ENCODE measurements at places on chromosomes 1 and 21.

GRCh38 chr1:176111835-176112234, 95.3 kb downstream of the COP1 start:
- no peak for DNase-seq

- peak; percentile 51 for DNase-seq
These were observed 8.1 kb upstream of the C1orf216 start for GRCh38 chr1:35726450-35727433.

DNA sequence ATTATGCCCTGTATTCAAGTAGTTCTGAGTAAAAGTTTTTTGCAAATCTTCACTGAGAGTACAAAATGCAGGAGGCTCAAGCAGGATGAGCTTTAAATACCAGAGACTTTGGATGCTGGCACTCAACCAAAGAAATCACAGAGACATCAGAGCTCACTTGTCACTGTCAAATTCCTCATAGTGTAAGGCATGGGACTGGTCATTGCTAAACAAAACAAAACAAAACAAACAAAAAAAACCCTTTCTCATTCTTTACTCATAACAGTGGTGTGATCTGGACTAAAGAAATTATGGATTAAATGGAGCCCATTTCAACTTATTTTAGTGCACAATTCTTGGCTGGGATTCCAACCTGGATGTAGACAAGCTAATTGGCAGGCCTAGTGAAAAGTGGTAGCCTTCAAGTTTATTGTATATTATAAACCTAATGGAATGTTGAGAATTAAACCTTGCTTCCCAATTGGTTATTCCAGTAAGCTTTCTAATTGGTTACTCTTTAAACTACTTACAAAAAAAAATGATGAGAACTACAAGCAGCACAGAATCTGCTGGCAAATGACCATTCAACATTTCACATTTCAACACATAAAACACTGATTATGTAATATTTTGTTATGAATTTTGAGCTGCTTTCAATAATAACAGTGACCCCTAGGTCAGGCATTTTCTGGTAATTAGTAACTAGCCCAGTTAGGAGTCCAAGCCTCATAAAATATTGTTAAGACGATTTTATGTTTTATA, 30.6 kb upstream of the NEK7 start:
- DNase-seq: no peak

DNA sequence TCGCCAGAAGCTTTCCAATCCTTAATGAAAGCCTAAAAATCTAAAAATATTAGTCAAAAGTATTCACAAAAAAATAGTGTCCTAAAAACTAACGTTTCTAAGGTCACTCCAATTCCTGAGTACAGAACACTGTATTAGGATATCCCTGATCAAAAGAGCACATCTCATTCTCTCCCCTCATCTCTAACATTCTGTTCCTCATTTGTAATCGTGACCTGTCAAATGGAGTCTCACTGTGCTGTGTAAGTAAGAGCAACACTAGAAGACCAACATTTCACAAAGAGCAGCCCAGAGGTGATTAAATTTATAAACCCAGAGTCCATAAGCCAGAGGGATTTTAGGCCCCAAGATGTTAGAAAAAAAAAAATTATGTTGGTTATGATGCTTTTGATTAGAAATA, 26.3 kb downstream of the RGS2 start:
- no peak for DNase-seq

- peak; percentile 92 for DNase-seq
These were observed 46.3 kb upstream of the VANGL1 start for GRCh38 chr1:115595279-115596079.

- no peak for DNase-seq
These were observed 9.8 kb downstream of the DUSP10 start for GRCh38 chr1:221732052-221732451.

- no peak for DNase-seq
These were observed 12.4 kb downstream of the TMEM201 start for GRCh38 chr1:9600861-9601834.

GRCh38 chr1:22816067-22816775, 105.6 kb downstream of the EPHB2 start:
- DNase-seq: no peak

GRCh38 chr1:184479435-184480167, 92.8 kb downstream of the C1orf21 start:
- no peak for DNase-seq

DNA sequence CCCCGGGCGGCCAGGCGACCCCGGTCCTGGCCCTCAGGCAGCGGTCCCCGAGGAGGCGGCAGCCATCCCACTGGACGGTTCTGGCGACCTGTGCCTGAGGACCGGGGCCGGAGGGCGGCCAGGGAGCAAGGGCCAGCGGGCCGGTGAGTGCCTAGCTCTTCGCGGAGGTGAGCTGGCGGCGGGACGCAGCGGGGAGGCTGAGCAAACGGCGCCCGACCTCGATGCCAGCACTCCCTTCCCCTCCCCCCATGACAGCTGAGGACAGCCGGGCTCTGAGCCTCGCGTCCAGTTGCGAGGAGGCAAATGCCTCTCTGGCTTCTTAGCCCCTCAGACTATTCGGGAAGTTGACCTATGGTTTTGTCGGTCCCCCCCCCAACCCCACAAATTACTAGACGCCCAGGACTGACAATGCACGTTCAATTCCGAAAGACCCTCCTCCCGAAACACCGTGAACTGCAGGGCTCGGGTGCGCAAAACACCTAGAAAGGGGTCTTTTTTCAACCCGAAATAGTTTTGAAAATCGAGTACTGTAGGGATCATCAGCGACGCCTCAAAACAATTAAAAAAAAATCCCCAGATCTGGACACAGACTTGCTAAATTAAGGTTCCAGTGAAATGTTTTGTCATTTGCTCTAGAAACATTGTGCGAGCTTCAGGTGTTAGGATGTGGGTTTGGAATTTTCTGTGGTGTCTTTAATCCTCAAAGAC, 8.3 kb downstream of the CDKN2C start:
- DNase-seq: peak; percentile 56

DNA sequence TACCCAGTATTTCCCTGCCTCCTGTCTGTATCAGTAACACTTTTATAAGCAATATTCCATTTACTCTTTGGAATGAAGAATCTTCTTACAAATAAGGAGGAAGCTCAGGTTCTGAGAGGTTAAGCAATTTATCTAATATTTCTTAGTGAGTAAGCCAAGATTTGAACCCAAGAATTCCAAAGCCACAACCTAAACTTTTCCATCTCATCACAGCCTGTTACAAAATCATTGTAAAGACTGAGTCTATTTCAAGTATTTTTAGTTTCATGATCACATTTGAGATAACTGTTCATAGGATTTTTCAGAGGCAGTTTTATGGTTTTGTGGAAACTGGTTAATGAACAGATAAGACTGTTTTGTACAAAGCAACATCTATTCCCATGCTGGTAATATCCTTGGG, 29.8 kb upstream of the HHAT start:
- no peak for DNase-seq

GRCh38 chr1:63663873-63664272, 70.7 kb downstream of the PGM1 start:
- no peak for DNase-seq

- DNase-seq: no peak
These were observed 73.3 kb downstream of the ADARB1 start for GRCh38 chr21:45147473-45148315.

DNA sequence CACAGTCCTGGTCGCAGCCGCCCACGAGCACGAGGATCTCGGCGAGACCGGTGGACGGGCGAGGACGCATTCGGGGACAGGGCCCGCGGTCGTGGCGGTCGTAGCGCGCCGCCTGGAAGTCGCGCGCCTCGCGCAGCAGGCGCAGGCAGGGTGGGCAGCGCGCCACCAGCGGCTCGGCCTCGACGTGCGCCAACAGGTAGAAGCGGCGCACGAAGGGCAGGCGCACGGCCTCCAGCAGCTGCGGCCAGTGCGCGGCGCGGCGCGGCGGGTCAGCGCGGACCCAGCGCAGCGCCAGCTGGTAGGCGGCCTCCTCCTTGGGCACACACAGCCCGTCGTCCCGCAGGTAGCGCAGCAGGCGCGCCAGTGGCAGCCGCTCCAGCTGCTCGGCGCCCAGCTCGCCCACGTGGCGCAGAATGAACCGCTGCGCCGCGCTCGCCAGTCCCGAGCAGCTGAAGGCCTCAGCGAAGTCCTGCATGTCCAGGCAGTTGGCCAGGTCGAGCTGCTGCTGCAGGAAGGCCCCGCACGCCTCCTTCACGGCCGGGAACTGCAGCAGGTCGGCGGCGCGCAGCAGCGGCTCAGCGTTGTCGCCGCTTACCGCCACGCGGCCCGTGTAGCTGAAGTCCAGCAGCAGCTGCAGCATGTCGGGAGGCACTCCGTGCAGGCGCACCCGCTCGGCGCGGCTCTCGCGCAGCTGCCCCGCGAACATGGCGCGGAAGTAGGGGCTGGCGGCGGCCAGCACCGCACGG, 573 bp downstream of the KLHL21 start:
- peak; percentile 80 for DNase-seq

DNA sequence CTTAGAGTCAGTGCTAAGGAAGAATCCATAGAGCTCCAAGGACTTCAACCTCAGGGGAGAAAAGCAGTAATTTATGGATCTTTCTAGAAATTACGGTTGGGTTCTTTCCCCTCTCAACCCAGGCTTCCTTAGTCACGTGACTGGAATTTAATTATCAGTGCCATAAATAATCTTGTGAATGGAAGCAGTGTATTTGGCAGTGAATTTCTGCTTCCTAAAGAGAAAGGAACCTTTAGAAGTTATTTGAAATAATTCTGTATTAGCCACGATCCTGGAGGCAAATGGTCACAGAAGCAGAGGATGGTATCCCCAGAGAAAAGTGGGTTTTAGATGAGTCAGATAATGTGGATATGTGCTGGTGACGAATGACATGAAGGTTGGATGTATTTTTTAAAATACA, 89.6 kb downstream of the NFIA start:
- no peak for DNase-seq

- no peak for DNase-seq
These were observed 681.1 kb downstream of the LTN1 start for GRCh38 chr21:28311411-28312190.

- DNase-seq: no peak
These were observed 30.4 kb upstream of the GNG12 start for GRCh38 chr1:67863637-67864036.

Data from NCI-H1092 (cell line).